Activated naive CD4-positive, alpha-beta T cell (primary cell): ENCODE measurements at places on chromosomes 7 and 10.
A peak's percentile ranks its signal among the peaks of the same experiment; 100 is the strongest.

DNA sequence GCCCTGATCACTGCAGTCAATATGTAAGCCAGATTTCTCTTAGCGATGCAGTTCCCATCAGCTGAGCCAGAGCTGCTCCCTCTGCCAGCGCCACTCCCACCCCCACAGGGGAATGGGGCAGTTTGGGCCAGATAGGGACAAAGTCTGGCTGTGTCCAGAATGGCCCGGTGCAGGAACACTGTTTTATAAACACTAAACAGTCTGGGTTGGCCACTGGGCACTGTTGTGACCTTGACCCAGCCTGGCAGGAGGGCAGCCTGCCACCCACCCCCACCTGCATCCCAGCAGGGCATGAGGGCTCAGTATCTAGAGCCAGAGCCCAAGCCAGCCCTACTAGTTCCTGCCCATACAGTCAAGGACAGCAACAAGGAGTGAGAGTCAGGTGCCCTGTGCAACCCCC is 1.3 kb downstream of the OGDHL start:
- DNase-seq = no peak

DNA sequence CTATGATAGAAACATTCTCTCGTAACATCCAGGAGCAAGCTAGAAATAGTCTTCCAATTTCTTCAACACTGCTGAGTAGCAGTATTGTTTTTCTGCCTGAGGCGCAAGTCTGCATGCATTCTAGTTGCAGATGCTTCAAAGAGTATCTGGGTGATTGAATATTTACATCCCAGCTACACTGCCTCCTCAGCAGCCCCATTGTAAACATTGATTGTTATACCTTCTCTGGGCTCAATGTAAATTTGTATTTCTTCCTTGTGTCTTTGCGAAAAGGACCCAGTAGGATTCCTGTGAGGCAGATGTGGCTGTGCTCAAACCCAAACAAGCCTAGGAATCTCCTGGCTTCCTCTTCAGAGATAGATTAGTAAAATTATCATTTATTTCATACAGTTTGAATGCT is 320.7 kb downstream of the CDC14C start:
- no peak for DNase-seq

GRCh38 chr7:10618953-10619352 is 354.7 kb upstream of the PHF14 start:
- no peak for DNase-seq

GRCh38 chr10:122999347-122999746 is 9.2 kb downstream of the IKZF5 start:
- DNase-seq = no peak

GRCh38 chr10:62610649-62611229 is 193.8 kb upstream of the ADO start:
- DNase-seq = peak; percentile 41

DNA sequence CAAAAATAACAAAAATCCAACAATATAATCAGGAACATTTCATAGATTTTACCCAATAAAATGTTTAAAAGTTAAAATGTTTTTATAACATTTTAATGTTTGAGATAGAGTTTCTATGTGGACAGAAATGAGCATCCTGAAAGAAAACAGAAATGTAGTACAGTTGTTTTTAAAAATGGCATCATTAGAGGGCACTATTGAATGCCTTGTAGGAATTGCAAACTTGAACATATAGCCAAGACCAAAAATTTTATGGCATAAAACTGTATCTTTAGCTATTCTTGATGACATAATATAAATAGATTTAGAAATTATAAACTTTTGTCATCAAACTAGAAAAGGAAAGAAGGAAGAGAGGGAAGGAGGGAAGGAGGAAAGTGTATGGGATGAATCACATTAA is 1372.7 kb downstream of the GATA3 start:
- no peak for DNase-seq

DNA sequence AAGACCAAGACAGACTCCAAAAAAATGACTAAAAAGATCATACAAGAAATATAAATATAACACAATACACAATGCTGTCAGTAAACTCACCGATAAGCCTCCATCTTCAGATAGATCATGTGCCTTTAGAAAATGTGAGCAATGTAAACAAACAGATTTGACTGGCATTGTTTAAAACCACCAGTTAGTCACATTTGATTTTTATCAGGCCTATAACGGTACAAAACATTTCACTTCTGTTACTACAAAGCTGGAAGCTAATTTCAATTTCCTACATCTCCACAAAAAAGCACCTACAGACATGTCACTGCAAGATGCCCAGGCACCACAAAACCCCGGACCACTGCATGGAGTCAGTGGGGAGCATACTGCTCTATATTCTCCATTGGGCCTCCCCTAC is 18.9 kb downstream of the SGMS1 start:
- DNase-seq = no peak

DNA sequence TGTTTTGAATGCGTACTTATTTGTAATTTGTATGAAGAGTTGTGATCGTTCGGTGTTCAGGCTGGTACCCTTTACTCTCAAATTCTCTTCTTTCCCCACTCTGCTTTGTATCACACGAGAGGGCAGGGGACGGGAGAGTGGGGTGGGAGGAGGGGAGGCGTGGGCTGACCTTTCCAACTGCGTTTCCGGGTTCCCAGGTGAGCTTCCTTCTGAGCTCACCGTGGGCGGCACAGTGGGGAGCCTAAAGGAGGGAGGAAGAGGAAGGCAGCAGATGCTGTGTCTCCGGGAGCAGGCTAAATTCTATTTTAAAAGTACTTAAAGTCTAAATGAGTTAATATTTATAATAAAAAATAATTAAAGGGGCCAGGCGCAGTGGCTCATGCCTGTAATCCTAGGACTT is 7.4 kb upstream of the XRCC2 start:
- DNase-seq = no peak

DNA sequence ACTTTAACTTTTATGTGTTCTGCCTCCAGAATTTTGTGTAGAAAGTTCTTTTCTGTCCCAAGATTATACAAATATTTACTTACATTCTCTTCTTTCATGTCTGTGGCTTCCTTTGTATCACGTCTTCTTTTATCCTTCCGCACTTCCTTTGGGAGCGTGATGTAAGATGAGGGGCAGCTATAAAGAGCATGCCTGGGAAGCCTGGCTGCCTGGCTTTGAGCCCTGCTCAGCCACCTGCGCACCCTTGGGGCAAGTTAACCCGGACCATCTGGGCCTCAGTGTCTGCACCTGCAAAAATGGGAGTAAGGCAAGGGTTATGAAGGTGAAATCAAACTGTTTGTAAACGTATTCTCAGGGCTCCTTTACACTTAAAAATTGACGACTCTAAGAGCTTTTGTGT is 25.2 kb downstream of the PALD1 start:
- DNase-seq = no peak

- no peak for DNase-seq
Measured at GRCh38 chr10:107492389-107492788, 327.9 kb upstream of the SORCS1 start.

DNA sequence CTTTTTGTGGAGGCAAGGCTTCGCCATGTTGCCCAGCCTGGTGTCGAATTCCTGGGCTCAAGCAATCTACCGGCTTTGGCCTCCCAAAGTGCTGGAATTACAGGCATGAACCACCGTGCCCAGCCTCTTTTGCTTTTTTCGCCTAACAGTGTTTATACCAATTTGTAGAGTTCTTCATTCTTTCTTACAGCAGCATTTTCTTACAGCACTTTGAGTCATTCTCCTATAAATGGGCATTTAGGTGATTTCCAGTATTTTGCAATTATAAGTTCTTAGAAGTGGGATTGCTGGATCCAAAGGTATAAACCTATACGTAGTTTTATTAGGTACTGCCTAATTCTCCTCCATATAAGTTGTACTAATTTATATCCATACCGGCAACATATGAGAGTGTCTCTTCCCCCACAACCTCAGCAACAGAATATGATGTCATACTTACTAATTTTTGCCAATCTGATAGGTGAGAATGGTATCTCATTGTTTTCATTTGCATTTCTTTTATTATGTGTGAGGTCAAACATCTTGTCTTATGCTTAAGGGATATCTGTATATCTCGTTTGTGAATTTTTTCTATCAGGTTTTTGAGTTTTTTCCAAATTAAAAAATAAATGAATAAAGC is 39.1 kb downstream of the SUFU start:
- DNase-seq = no peak

DNA sequence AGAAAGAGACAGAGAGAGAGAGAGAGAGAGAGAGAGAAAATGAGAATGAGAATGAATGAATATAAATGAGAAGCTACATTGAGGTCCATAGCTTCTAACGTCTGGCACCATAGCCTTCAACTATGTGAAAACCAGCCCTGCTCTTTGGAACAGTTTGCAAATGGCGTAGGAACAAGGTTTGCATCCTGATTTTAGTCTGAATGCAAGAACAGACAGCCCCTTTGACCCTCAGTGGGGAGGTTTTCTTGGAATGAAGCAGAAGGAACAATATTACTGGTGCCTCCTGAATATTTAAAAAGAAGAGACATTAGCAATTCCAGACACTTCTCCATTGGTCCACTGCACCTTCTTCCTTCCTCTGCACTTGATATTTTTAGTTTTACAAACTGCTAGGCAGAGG is 23.0 kb downstream of the LHPP start:
- no peak for DNase-seq

DNA sequence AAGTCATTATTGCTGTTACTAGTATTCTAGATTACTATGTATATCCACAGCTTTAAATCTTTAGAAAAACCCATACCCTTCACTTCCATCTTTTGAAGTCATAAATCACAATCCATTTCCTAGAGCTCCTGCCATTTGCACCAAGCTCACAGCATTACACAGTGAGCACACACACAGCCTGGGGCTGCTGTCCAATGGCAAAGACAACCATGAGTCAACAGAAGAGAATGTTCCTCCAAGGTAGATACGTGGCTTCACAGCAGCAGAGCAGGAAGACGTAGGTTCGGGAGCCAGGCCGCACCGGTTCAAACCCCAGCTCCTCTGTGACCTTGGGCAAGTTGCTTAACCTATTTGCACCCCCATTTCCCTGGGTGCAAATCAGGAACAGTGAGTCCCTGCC is 234.6 kb downstream of the DIP2C start:
- DNase-seq = no peak

DNA sequence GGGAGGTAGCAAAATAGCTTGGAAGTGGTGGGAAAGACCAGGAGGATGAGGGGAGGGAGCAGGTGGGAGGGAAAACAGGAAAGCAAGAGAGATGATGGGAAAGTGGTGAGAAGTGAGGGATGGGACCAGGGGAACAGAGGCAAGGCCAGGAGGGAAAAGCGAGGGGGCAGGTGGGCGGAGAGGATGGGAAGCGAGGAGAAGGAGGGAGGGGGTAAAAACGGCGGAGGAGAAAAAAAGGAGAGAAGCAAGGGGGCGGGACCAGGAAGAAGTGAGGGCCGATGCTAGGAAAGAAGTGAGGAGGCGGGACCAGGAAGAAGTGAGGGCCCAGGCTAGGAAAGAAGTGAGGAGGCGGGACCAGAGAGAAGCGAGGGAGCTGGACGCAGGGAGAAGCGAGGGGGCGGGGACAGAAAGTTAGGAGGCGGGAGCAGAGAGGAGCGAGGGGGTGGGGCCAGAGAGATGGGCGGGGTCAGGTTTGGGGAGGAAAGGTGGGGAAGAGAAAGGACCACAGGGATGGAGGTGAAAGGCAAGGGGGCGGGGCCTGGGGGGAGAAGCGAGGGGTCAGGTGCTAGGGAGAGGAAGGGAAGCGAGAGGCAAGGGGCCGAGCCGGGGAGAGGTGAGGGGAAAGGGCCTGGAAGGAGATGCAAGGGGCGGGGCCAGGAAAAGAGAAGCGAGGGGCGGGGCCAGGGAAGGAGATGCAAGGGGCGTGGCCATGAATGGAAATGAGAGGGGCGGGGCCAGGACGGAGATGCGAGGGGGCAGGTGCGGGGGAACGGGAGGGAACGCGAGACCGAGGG is 984 bp downstream of the SMURF1 start:
- peak; percentile 60 for DNase-seq

DNA sequence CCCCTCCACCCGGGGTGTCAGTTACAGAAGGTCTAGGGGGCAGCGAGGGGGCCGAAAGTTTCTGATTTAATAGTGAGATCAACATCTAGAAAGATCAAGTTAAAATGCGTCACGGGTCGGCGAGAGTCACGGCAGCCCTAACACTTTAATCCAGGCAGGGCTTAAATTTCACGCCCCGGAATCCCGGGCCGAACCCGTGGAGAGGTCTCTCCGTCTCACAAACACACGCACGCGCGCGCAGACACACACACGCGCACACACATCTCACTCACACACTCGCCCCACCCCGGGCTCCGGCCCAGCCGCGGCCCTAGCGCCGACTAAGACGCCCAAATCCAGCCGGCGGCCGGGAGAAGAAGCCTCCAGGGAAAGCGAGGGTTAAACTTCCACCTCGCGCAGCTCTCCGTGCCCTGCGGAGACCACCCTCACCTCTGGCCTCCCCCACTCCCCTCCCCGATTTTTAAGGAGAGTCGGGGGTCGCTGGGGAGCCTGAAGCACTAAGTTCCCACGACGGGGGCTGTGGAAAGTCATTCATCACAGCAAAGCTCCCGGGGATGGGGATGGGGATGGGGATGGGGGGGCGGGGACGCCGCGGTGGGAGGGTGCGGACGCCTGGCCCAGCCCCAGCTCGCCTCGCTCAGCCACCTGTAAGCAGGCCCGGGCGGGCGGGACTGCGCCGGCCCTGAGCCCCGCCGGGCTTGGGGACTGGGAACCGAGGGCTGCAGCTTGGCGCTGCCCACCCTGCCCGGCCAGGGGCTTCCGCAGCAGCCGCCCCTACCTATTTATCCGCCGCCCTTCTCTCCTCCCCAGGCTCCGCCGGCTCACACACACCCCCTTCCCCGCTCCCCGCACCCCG is 1.6 kb downstream of the PDGFA start:
- no peak for DNase-seq

DNA sequence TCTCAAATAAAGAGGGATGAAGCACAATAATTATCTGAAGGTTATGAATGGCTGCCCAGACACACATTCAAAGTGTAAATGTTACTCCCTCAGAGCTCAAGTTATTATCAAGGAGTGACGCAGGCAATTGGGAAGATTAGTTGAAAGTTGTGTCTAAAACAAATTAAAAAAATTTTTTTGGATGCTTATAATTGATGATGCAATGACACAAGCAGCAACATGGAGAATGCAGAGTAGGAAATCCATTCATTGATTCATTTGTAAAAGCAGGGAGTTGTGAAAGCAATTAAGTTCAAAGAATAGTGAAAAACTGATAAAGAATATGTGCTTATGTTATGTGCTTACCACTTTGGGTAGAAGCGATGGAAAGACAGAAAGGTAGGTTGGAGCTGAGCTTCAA is 120.4 kb downstream of the CDK6 start:
- DNase-seq = no peak

DNA sequence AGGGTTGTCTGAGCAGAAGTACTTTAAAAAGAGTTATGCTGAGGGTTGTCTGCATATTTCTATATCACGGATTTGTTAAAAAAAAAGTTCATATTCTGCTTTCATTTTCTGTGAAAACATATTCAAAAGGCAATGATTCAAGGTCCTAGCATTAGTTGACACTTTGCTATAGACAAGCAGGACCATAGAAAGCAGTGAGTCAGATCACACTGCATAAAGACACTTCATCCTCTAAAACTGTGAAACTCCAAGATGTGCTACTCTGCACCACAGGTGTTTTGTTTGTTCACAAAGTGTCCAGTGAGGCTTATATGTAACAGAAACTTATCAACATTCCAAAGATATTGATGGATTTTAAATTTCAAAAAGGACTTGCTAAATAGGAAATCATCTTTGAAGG is 47.0 kb downstream of the SPAM1 start:
- no peak for DNase-seq
